ENCODE measurements at places on chromosomes 7 and 10. TPM values are rescaled to one million over a fixed set of nuclear protein-coding genes. Genes with fewer than 3 reads are reported as not detected.
A peak's percentile ranks its signal among the peaks of the same experiment; 100 is the strongest.

The DYDC2 gene
- total RNA-seq: not detected

The CTNNA3 gene
- total RNA-seq: not detected

The TMEM196 gene
- not detected for total RNA-seq

The KLF14 gene
- not detected for total RNA-seq

GRCh38 chr7:74568658-74569057, 88.9 kb upstream of the GTF2I start:
- no peak for DNase-seq

DNA sequence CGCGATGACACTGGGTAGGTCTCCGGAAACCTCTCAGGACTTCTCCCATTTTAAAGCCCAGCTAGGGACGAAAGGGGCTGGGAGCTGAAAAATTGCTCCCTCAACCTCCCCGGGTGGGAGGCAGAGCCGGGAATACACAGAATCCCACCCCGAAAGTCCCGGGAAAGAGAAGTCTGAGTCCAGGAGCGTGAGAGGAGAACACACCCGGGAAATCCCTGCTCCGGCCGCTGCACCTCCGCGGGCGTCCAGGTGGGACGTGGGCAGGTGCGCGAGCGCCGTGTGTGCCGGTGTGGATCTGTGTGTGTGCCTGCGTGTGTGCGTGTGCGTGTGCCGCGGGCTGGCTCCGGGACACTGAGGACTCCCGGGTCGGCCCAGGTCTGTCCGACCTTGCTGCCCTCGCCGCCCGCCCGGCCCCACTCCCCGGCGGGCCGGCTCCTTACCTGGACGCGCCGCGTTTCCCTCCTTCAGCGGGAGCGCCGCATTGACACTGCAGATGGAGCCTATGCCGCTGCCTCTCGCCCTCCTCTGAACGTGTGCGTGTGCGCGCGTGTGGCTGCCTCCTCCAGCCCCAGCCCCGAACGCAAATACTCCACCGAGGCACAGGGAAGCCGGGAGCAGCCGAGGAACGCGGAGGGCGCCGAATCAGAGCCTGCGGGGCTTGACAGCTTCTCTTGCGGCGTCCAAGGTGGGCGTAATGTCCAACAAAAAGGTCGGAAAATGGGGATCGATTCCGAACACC, at the start of gene PLXNA4:
PLXNA4 (minus strand) TSS at position 489 of the 739 bp plus-strand sequence. CDS start 67,777 bp downstream, outside the sequence.
- DNase-seq: no peak

GRCh38 chr7:24965831-24966708, 13.9 kb downstream of the OSBPL3 start:
- no peak for DNase-seq

DNA sequence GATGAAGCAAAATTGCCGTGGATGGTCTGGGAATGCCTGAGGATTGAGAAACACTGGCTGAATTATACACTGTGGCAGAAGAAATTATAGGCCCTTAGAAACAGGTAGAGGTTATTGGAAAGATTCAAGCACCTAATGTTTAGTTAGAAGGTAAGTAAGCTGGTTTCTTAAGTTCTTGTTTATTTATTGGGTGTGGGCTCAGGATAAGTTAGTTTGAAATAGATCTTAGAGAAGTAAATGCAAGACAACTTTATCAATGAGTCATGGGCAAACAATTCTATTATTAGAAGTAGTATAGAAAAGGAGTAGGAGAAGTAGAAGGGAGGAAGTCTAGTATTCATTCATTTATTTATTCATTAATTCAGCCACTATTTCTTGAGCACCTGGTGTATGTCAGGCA, 96.5 kb downstream of the KAT6B start:
- DNase-seq: no peak

- peak; percentile 74 for DNase-seq
These were observed 56.0 kb upstream of the BTRC start for GRCh38 chr10:101297901-101298486.

DNA sequence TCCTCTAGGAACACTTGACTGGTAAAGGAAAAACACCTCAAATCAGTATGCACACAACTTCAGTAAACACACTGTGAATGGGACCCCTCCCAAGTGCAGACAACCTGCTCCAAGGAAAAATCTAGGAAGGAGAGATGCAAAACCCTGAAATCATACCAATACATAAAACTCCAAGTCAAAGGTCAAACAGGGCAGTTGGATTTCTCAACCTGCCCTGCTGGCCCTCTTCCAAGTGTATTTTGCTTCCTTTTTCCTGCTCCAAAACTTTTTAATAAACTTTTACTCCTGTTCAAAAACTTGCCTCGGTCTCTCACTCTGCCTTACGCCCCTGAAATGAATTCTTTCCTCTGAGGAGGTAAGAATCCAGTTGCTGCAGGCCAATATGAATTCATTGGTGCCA, 665.1 kb downstream of the SORCS1 start:
- DNase-seq: no peak

- DNase-seq: peak; percentile 15
These were observed 169.3 kb upstream of the AKR1E2 start for GRCh38 chr10:4656576-4657194.

DNA sequence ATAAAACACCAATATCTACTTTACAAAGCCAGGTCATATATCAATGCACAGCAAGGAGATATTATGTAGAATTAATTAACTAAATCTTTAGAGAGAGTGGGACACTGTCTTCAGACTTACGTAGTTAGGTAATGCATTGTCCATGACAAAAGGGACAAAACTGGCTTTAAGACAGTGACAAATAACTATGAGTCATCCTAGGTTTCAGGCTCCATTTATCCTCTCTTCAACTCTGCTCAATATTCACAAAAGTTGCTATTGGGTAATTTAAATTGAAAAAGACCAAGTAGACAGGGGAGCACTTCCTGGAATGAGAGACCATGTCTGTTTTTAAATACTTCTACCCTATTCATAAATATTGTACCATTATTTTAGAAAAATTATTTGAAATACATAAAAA, 464.5 kb downstream of the ARL4A start:
- DNase-seq: no peak

All from T-cell (primary cell).